ENCODE measurements at places on chromosomes 12 and 14. TPM values are rescaled to one million over a fixed set of nuclear protein-coding genes. Genes with fewer than 3 reads are reported as not detected.

The MDGA2 gene
- polyA plus RNA-seq, result 11.6 TPM

The CHMP4A gene
- 56.3 TPM for polyA plus RNA-seq

The SELPLG gene
- 10.4 TPM for polyA plus RNA-seq

The KRT71 gene
- not detected for polyA plus RNA-seq

All from testis (tissue), 5 donors.